ENCODE measurements at places on chromosomes 7 and 10. TPM values are rescaled to one million over a fixed set of nuclear protein-coding genes. Genes with fewer than 3 reads are reported as not detected.

The HOXA3 gene
- total RNA-seq, result 1.2 TPM

The TMEM139 gene
- under 0.01 TPM for total RNA-seq

The EBLN1 gene
- not detected for total RNA-seq

The GTF2IRD2 gene
- total RNA-seq, result 5.2 TPM

The VWC2 gene
- total RNA-seq, result not detected

The SFRP4 gene
- 3.2 TPM for total RNA-seq

The PTPRN2 gene
- total RNA-seq, result 0.11 TPM

The ETV1 gene
- 17.2 TPM for total RNA-seq

The CAMK2B gene
- not detected for total RNA-seq

The TLX1 gene
- not detected for total RNA-seq

The MEOX2 gene
- under 0.01 TPM for total RNA-seq

The WDR37 gene
- total RNA-seq, result 14.6 TPM

The NAT16 gene
- under 0.01 TPM for total RNA-seq

The GPR37 gene
- total RNA-seq, result 1.5 TPM

The TMEM225B gene
- 0.55 TPM for total RNA-seq

The LRRC17 gene
- total RNA-seq, result 37.5 TPM

The OR2A12 gene
- not detected for total RNA-seq

The COL26A1 gene
- total RNA-seq, result not detected

The CTAGE4 gene
- not detected for total RNA-seq

The CHCHD3 gene
- 123 TPM for total RNA-seq

The ZC3HAV1L gene
- total RNA-seq, result 9.5 TPM

The RNF32 gene
- 1.2 TPM for total RNA-seq

The TRIM74 gene
- not detected for total RNA-seq

The SLC26A5 gene
- total RNA-seq, result not detected

The NEUROG3 gene
- not detected for total RNA-seq

The MCM10 gene
- total RNA-seq, result 5.4 TPM

The VCL gene
- total RNA-seq, result 223 TPM

The CPED1 gene
- 117 TPM for total RNA-seq

The SFTPA1 gene
- under 0.01 TPM for total RNA-seq

The WBP1L gene
- total RNA-seq, result 39.2 TPM

The CNPY1 gene
- not detected for total RNA-seq

The SDK1 gene
- 10.1 TPM for total RNA-seq

The DGKI gene
- 2.9 TPM for total RNA-seq
